ENCODE measurements at places on chromosomes 5 and 9. TPM values are rescaled to one million over a fixed set of nuclear protein-coding genes. Genes with fewer than 3 reads are reported as not detected.

- no peaks in the 10 kb centered on the region for H3K27me3 ChIP-seq
- DNase-seq = no peak
- no peaks in the 10 kb centered on the region for H3K4me1 ChIP-seq
- H3K4me3 ChIP-seq = no peak overlapping the region
- H3K27ac ChIP-seq = no peak overlapping the region
These were observed 920.5 kb downstream of the TLE4 start for GRCh38 chr9:80492221-80492620.

- DNase-seq = no peak
- no peaks in the 10 kb centered on the region for H3K27me3 ChIP-seq
- peaks cover 6% of the 10 kb centered on the region for H3K36me3 ChIP-seq
- no peak overlapping the region for H3K4me3 ChIP-seq
- H3K4me1 ChIP-seq = no peaks in the 10 kb centered on the region
These were observed 21.4 kb downstream of the WDR70 start for GRCh38 chr5:37400501-37400900.

- no peak for DNase-seq
- peaks cover 93% of the 10 kb centered on the region for H3K4me1 ChIP-seq
- no peak overlapping the region for H3K4me3 ChIP-seq
- no peaks in the 10 kb centered on the region for H3K27me3 ChIP-seq
- H3K27ac ChIP-seq = peak overlapping the region; percentile 43
- H3K36me3 ChIP-seq = no peaks in the 10 kb centered on the region
These were observed 44.5 kb downstream of the TRIO start for GRCh38 chr5:14187660-14188059.

- no peaks in the 10 kb centered on the region for H3K4me1 ChIP-seq
- H3K27ac ChIP-seq = peak overlapping the region; percentile 50
- peak overlapping the region; percentile 23 for H3K4me3 ChIP-seq
These were observed 152.8 kb downstream of the GAS1 start for GRCh38 chr9:86794391-86795046.

FRMPD1 gene
- 2.9 TPM for total RNA-seq

DNA sequence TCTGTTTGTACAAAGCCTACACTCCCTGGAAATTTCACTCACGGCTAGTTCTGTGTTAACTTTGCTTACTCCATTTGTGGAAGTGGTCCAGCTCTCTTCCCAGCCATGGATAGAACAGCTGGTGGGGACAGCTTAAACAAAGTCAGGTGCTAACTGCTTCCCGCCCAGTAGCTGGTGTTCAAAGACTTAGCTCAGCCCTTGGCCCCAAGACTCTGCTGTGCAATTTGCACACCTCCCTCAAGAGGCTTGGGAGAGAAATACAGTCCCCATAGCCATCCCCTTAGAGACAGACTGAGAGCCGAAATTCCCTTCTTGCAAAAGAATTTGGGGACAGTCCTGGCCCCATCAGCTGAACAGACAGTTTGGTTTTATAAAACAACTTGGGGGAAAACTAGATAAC is 73.8 kb upstream of the RAI14 start:
- no peaks in the 10 kb centered on the region for H3K4me1 ChIP-seq
- H3K27ac ChIP-seq = no peak overlapping the region
- H3K36me3 ChIP-seq = no peaks in the 10 kb centered on the region

ACTBL2 gene
- total RNA-seq = not detected

Measured in psoas muscle (tissue), 8 donors.